ENCODE measurements at places on chromosomes 7 and 10.

- no peak for DNase-seq
These were observed 325.7 kb upstream of the MKI67 start for GRCh38 chr10:128451879-128452278.

- no peak for DNase-seq
These were observed 221.3 kb upstream of the DGKB start for GRCh38 chr7:15123901-15124300.

DNA sequence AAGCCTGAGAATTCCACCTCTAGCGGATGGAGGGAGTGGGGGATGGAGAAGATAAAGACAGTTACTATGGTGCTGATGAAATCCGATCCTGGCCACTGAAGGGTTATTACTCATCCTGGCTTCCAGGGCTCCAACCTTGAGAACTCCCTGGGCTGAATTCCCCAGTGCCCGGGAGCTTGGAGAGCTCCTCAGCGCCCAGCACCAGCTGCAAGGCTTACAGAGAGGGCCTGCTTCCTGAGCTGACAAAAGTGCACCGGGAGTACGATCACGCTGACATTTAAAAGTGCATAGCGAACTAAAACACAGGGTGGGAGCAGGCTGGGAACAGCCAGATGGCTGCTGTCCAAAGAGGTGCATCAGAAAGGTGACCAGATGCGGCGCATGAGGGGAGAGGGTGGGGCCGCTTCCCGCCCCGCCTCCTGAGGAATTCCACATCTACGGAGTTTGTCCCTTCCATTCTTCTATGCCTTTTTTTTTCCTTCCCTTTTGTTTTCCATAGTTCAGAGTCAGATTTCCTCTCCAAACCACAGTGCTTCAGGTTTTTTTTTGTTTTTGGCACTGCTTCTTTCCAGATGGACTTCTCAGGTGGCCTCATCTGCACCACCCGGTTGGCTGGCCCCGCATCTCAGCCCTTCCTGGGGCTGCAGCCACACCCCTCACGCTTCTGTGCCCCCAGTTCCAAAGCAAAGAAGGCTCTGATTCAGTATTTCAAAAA, 62.4 kb upstream of the MKRN1 start:
- DNase-seq, result no peak

GRCh38 chr10:18136073-18136791, 4.0 kb upstream of the CACNB2 start:
- DNase-seq, result no peak

- DNase-seq, result no peak
These were observed 158.9 kb upstream of the FOXK1 start for GRCh38 chr7:4523219-4523618.

DNA sequence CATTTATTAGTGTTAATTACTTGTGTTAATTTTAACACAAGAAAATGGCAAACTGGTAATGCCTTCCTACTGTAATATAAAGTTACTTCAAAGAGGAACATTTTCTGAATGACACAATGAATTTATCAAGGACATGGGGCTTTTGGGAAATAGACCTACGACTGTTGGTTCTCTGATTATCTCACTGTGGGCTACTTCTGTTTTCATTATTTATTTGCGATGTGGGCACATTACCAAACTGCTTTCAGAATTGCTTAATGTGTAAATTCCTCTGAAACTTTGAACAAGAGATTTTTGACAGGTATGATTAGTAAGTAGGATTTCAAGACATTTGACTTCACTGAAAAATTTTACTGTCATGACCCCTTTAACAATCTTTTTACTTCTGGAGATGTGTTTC, 535.6 kb downstream of the CNTNAP2 start:
- DNase-seq, result no peak

DNA sequence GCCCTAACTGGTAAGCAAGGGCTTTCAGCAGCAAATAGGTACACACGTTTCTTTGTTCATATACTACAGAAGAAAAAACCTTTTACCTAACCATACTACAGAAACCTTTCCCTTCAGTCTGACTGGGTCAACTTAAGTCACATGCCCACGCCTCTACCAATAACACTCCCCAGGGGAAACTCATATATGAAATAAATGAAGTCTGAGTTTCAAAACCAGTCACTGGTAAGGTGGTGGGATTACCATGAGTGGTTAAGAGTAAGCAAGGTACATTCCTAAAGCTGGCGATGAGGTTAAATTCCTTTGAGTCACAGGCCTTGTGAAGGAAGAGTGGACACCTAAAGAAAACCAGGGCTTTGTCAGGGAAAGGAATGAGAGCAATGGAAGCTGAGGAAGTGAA, 21.4 kb upstream of the KIF20B start:
- DNase-seq, result no peak

DNA sequence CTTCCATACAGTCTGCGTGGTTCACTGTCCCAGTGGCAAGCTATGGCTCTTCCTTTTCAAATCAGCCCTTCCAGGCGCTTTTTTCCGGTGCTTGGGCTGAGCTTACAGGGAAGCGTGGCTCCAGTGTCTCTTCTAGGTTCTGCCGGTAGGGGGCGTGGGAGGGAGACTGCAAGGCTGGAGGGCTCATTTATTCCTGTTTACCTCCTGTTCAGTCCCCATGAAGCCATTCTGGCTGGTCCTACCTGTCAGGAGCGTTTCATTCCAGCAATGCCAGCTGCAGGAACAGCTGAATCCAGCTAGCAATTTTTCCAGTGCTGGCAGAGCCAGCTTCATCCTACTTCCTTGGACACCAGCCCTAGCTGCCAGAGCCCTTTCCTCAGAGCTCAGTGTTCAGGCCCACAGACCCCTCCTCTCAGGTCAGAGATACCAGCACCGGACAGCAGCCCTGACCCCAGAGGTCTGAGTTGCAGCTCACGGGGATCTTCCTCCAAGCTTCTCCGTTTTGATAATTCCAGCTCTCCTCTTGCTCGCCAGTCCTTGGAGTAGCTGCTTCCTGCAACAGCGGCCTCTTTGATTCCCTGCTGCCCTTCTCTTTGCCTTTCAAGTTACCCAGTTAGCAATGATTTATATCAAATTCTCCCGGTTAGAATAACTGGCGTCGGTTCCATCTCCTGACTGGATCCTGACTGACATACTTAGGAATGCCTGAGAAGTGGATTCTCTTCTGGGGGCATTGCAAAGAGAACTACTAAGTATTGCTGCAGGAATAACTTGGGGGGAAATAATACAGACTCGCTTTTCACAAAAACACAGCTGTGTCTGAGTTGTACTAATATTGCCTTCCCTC, 129.8 kb downstream of the FRMD4A start:
- no peak for DNase-seq

GRCh38 chr7:30598121-30598876, 3.6 kb downstream of the GARS1 start:
- no peak for DNase-seq

DNA sequence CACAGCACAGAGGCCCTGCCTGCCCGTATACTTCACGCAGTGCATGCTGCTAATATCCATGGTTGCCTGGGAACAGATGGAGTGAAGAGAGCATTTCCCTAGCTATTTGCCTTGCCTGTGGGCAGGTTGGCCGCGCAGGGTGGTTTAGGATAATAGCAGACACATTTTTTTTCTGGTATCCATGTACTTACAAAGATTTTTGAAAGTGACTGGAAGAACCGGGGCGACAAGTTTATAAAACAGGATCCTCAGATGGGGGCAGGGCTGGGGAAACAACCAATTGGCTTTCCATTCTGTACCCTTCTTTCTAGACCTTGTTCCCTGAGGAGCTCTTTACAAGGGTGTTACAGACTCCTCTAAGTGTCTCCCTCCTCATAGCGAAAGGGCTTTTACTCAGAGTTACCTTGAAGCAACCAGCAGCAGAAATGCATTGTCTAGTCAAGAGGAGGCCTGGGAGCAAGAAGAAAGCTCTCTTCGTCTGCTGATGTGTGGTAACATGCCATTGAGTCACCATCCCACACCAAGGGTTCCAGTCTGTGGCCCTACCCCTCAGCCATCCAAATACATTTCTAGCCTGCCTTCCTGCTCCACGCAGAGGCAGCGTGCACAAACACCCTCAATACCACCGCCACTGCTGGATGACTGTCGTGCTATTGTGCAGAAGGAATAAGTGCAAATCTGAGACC, 31.5 kb downstream of the MTURN start:
- no peak for DNase-seq

DNA sequence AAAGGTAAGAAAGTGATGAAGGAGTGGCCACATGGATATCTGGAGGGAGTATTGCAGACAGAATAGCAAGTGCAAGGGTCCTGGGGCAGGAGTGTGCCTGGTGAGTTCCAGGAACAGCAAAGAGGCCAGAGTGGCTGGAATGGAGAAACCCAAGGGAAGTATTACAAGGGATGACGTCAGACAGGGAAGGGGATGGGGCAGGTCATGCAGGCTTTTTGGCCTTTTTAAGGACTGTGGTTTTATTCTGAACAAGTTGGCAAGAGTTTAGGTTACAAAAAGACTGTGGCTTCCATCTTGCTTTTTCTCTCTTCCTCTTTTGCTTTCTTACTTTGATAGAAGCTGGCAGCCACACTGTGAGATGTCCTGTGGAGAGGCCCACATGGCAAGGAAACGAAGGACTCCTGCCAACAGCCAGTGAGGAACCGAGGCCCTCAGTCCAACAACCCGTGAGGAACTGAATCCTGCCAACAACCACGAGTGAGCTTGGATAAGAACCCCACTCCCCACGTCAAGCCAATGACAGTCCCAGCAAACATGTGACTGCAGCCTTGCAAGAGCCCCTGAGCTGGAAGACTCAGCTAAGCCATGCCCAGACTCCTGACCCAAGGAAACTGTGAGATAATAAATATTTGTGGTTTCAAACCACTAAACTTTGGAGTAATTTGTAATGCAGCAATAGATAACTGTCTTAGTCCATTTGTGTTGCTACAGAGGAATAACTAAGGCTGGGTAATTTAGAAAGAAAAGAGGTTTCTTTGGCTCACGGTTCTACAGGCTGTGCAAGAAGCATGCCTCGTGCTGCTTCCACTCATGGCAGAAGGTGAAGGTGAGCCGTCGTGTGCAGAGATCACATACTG, 19.8 kb upstream of the KDM7A start:
- no peak for DNase-seq

DNA sequence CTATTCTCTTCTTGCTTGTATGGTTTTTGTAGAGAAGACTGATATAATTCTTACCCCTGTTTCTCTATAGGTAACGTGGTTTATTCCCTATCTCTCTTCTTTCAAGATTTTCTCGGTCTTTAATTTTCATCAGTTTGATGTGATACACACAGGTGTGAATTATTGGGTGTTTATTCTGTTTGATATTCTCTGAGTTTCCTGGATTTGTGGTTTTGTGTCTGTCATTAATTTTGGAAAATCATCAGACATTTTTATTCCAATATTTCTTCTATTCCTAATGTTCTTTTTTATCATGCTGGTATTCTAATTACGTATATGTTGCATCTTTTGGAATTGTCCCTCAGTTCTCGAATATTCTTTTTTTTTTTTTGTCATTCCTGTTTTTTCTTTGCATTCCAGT, 225.0 kb upstream of the CSTF2T start:
- no peak for DNase-seq

DNA sequence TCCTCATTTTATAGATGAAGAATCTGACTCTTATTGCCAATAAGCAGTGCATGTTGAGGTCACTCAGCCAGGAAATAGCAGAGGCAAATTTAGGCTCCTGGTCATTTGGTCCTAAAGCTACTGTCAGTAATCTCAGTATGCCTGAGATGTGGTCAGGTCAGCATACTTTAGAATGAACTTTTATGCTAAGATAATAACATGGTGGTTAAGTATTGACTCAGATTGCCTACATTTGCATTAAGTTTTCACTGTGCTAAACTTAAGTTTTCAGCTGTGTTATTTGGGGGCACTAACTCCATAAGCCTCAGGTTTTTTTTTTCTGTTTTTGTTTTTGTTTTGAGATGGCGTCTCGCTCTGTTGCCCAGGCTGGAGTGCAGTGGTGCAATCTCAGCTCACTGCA, 35.9 kb upstream of the CCSER2 start:
- DNase-seq, result no peak

DNA sequence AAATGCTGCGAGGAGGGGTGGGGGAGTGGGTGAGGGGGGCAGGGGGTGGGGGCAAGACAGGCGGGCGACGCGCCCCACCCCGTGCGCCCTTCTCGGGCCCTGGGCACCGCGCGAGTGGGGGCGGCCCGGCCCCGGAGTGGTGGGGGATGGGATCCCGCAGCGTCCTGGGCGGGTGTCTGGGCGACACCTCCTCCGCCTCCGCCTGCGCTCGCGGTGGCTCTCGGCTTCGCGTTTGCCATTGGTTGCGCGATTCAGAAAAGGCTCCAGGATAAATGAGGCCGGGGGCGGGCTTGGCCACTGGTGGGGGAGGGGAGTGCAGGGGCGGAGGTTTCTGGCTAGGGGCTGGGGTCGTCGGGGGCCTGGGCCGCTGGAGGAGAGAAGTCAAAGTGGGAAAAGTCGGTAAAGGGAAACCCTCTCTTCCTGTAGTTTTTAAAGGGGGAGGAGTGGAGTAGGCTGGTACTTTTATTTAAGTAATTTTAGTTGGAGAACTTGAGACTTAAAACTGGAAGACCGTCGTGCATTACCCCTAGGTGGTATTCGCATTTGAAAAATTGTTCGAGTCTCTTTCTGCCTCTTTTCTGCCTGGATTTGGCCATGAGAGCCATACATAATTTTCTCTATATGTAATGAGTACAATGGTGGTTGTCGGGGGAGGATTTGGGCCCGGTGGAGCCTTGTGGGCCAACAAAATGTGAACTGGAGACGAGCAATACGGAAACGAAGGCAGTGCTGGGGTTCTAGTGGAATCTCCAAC, 992 bp upstream of the IGF2BP3 start:
- no peak for DNase-seq

GRCh38 chr7:46515844-46516590, 594.9 kb upstream of the IGFBP3 start:
- DNase-seq, result no peak

GRCh38 chr7:114799628-114800028, 122.3 kb upstream of the MDFIC start:
- no peak for DNase-seq

DNA sequence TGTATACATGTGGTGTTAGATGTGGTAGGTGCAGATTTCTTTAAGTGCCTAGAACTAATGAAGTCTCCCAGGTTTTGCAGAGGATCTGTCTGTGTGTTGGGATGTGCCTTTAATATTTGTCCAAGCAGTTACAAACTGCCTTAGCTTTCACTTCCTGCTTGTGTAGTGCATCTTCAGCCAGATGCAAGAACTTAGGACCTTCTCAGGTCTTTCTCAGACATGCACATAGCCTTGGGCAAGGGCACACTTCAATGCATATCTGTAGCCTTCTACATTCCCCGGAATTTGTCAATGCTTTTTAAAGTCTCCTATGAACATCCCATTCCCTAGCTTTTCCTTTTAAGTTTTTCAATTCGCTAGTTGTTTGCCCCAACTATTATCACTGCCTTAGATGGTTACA, 47.2 kb upstream of the SLC39A12 start:
- no peak for DNase-seq

- no peak for DNase-seq
These were observed 201.2 kb upstream of the FRMD4A start for GRCh38 chr10:14531974-14532373.

DNA sequence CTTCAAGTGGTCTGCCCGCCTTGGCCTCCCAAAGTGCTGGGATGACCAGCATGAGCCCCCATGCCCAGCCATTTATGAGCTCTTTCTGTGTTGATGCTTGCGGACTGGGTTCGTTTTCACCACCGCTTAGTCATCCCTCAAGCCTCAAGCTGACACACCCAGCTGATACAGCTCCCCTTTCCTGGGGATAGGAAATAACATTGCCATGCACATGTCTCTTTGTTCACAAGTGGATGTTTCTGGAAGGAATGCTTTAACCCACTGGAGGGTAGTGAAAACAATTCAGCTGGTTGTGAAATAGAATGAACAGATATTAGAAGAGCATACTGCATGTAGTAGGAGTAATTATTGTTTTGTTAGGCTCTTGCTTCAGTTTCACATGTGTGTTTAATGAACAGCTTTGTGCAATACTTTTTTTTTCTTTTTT, 8.5 kb upstream of the METTL27 start:
- DNase-seq, result no peak

Measured in CD4-positive, alpha-beta T cell treated with Interleukin-15 for 4 hours (primary cell).